ENCODE measurements at places on chromosomes 11 and 22. TPM values are rescaled to one million over a fixed set of nuclear protein-coding genes. Genes with fewer than 3 reads are reported as not detected.

The SLC22A6 gene
- total RNA-seq: not detected

The DDTL gene
- total RNA-seq: 2.6 TPM

The SAA1 gene
- not detected for total RNA-seq

The OR52A1 gene
- not detected for total RNA-seq

The C11orf21 gene
- total RNA-seq: not detected

The CNGA4 gene
- total RNA-seq: 0.16 TPM

The CHRM1 gene
- not detected for total RNA-seq

The OR2D2 gene
- total RNA-seq: 0.32 TPM

Measured in epithelial cell of alveolus of lung (primary cell).